ENCODE measurements at places on chromosomes 5 and 9.

GRCh38 chr9:79925326-79925725 lies 353.6 kb downstream of the TLE4 start:
- DNase-seq, result no peak

DNA sequence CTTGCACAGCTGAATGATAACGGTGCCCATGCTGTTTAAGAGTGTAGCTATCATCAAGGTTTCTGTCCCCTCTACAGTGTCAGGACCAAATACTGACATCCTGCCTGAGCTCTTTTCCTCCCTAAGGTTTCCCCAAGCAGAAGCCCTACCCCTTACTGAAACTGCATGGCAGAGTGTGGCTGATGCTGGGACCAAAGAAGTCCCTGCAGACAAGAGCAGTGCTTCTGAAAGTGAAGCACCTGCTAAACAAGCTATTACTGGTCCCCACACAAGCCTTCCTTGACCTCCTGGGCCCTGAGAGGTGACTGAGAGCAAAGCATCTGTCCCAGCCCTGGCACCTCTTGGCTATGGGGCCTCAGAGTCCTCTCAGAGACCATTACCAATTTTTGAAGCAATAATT lies 56.1 kb downstream of the CFAP90 start:
- no peak for DNase-seq

- peak; percentile 50 for DNase-seq
These were observed 71.3 kb downstream of the TMC1 start for GRCh38 chr9:72592502-72593403.

- DNase-seq, result no peak
These were observed 49.3 kb downstream of the ADAMTS12 start for GRCh38 chr5:33842456-33842855.

- no peak for DNase-seq
These were observed 717.0 kb downstream of the PRELID2 start for GRCh38 chr5:145118127-145118526.

GRCh38 chr9:81083854-81084512 lies 605.4 kb downstream of the TLE1 start:
- DNase-seq, result no peak

DNA sequence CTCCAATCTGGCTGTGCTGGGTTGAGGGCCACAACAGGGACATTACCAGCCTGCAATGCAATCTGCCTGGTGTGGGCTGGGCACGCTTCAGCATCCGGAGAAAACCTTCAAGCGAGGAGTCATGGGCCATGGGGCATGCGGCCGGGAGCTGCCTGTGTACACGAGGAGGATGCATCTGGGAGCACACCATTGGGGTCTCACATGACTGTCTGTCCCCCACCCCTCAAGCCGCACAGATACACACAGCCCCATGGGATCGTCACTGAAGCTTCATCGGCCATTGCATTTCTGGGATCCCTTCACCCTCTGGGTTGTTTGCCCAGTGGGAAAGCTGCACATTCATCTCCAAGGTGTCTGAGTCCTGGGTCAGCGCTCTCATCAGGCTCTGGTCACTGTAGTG lies 9.9 kb downstream of the LCN1 start:
- no peak for DNase-seq

DNA sequence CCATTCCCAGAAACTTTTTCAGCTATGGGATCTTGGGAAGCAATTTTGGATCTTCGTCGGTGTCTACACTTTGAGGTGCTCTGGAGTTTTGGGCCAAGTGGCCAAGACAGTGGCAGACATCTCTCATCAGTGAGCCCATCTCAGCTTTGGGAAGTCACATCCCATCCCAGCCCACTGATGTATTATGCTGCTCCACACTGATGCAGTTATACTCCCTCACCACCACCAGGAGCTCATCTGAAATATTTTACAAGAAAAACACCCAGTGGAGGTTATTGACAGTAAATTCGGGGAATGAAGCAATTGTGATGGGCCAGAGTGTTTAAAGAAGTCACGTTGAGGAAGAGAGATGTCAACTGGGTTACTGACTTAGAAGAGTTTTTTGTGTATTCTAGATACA lies 378.0 kb downstream of the KDM4C start:
- DNase-seq, result no peak

DNA sequence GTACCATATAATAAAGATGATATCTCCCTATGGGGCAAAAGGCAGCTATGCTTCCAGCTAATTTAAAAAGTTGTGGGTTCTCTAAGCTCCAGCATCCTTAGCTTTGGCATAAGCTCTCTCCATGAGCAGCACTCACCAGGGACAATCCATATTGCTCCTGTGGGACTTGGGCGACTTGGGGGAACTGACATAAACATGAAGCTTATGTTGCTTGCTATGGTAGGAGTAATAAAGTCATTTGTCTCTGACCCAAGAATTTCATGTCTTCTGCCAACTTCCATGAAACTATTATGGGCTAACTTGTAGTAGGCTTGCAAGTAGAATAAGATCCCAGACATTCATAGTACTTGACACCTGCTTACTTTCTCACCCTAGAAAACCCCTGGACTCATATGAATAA lies 36.2 kb upstream of the TLE4 start:
- DNase-seq, result no peak

DNA sequence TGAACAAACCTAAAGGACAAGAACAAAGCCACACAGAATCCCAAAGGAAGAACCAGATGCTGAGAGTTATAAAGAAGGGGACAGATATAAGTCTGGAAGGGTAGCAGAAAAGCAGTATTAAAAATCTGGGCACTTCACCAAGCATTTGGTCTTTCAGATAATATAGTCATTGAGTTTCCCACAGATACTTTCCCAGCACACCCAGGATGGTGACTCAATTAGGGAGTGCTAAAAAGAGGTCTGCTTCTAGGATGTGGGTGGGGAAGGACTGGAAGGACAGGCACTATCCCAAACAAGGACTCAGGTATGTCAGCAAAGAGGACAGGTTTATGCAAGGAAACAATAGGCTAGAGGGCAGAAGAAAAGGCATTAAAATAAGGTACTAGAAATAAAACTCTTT lies 59.3 kb downstream of the DIAPH1 start:
- no peak for DNase-seq

- no peak for DNase-seq
These were observed 375 bp upstream of the C5orf24 start for GRCh38 chr5:134845335-134845851.

DNA sequence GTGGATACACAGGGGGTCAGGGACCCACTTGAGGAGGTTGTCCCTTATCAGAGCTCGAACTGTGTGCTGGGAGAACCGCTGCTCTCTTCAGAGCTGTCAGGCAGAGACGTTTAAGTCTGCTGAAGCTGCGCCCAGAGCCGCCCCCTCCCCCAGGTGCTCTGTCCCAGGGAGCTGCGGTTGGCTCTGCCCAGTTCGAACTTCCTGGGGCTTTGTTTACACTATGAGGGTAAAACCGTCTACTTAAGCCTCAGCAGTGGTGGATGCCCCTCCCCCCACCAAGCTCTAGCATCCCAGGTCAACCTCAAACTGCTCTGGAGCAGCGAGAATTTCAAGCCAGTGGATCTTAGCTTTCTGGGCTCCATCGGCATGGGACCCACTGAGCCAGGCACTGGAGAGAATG lies 15.9 kb downstream of the SRD5A1 start:
- no peak for DNase-seq

DNA sequence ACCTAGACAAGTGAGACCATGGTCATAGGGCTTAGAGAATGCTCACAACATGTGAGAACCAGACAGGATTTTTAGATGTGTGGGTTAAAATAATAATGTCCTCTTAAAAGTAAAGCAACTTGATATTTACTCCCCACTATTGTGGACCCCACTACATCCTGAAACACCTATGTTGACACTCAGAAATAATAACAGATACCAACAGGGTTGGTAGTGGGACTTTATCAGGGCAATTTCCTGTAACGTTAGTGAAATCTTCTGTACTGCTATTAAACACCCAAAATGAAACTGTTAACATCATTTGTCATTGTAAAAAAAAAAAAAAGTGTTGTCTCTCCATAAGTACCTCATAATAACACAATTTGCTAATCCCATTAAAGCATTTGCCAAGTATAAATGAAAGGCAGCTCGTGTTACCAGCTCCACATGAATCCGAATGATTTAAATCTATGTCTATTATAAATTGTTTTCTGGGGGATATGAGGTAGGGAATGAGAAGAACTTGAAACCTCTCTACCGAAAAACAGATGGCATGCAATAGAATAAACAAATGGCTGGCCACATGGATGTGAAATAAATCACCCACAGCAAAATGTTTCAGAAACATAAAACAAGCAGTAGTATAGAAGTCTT lies 285.9 kb downstream of the ARHGEF28 start:
- DNase-seq, result no peak

DNA sequence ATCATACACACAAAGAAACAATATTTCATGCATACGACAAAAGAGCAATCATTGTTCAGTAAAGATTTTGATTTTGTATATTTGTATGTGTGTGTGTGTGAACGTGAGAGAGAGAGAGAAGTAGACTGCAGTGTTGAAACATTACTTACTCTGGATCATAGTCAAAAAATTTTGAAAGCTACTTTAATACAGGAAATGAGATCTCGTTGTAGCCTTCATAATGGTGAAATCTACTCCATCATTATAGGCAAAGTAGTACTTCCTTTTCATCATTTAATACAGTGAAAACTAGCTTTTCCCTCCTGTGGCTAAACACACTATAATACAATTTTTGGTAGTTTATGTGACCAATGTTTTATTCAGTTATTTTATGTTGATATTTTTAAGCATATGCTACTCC lies 1427.7 kb upstream of the C9orf72 start:
- no peak for DNase-seq

DNA sequence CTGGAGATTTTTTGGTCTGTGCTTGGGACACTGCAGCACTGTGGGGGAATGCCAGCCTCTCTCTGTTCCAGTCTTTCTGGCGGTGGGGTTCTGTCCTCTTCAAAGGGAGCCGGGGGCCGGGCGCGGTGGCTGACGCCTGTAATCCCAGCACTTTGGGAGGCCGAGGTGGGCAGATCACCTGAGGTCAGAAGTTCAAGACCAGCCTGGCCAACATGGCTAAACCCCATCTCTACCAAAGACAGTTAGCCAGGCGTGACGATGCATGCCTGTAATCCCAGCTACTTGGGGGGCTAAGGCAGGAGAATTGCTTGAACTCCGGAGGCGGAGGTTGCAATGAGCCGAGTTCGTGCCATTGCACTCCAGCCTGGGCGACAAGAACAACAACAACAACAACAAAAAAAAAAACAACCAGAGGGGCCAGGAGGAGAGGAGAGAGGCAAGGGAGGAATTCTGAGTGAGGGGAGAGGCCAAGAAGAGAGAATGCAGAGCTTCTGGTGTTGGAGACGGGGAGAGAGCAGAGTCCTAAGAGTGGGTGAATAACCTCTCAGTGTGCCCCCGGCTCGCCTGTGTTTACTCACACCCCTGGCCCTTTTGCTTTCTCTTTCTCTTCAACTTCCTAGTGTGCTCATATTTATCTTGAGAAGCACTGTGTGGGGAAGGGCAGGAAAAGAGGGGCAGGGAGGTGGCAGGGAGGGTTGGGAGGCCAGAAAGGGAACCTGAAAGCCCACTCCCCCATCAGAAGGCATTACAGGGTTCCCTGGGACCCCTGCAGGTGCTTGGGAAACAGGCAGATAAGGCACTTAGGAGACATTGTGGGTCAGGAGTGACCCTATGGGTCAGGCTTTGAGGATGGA lies 3.2 kb upstream of the SET start:
- DNase-seq, result peak; percentile 70

DNA sequence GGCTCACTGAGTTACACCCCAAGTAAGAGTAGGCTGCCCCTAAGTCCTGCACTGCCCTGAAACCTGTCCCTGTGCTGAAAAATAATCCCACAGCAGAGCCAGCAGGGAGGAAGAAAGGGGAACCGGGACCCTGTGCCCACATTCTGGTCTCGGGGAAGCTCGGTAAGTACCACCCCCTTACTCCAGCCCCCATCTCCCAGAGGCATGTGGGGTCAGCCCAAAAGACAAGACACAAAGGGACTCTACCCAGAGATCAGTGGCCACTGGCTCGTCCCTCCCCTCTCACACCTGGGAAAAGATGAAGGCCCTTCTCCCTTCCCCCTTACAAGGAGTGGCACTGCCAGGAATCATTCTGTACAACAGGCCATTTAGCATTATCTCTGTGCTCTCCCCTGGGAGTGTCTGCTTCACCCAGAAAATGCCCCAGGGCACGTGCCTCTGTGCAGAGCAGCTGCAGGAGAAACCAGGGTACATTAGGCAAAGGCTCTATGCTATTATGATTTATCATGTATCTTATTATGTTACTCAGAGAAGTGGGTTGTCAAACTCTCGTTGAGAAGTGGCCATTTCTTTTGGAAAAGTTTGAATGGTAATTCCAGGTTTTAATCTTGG lies 71.3 kb downstream of the NDFIP1 start:
- no peak for DNase-seq

DNA sequence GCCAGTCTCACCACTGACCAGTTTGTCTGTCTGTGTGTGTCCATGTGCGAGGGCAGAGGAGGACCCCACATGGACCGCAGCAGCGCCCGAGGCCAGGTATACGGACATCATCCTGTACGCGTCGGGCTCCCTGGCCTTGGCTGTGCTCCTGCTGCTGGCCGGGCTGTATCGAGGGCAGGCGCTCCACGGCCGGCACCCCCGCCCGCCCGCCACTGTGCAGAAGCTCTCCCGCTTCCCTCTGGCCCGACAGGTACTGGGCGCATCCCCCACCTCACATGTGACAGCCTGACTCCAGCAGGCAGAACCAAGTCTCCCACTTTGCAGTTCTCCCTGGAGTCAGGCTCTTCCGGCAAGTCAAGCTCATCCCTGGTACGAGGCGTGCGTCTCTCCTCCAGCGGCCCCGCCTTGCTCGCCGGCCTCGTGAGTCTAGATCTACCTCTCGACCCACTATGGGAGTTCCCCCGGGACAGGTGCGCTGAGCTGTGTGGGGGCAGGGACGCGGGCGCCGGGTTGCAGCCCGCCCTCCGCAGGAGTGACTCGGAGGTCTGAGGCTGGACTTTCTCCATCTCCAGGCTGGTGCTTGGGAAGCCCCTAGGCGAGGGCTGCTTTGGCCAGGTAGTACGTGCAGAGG lies 6.5 kb downstream of the FGFR4 start:
- DNase-seq, result no peak

DNA sequence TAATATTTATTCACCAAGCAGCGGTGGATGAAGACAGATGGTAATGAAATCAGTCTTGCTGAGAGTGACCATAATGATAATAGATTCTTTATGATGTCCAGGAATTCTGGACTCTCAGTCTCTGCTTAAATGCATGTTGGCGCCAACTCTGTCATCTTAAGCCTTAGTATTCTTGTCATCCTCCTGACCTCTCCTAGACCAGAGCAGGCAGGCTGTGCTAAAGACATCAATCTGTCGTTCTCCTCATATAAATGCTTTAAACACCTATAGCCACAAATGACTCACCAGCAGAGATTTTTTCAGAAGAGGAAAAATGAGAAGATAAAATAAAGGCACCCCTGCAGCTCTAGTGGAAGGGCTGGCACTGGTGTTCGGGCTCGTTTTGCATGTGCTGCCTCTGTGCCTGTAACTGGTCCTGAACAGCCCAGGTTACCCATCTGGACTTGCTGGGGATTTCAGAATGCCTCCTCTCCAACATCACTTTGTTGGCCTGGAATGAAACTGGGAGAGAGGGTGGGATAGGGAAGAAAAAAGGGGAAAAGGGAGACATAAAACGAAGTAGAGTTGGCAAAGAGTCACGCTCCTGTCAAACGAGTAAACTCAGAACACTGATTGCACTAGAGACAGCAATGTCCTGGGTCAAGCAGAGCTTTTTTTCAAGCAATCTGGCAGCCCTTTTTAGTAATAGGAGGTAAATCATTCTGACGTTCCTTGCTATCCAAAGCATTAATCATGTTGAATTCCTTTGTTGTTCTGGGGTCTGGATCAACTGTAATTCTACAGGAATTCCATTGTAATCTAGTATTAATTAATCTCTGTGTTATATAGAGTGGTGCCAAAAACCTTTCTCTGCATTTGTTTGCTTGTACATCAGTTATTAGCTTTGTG lies 195.5 kb upstream of the CLINT1 start:
- no peak for DNase-seq
